ENCODE measurements at places on chromosomes 4 and X.

GRCh38 chrX:119573840-119574393 is 446 bp upstream of the UBE2A start:
- peak; percentile 54 for DNase-seq

DNA sequence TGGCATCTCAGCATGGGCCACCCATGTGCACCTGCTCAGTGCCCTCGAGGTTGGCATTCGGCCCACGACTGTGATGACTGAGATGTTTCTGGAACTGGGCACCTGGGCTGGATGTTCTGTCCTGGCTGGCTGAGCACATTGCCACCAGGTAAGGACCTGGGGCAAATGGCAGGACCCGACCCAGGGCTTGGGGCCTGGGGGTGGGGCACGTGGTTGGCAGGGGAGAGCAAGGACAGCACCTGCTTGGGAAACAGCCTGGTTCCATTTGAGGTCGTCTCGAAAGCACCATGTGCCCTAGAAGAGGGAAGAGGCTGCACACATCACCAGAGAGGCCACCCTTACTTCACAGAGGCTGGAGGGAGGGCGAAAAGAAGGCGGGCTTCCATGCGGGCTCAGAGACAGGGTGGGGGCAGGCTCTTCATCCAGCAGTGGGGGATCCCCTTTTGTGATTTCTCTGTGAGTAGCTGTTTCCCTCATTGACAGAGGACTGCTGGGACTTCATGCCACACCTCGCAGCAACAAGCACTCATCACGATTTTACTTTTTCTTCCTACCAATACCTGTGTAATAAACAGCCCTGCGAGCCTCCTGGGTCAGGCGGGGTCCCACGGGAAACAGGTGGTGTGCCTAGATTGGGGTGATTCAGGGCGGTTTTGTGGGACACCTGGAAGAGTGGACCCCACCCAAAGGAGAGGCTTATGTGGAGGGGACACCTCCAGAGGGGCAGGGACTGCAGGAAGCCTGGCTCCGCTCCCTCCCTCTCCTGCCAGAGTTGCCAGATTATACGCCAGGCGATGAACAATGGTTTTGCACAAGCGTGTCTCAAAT is 12.0 kb downstream of the TMEM187 start:
- no peak for DNase-seq

GRCh38 chrX:103536732-103537131 is 17.4 kb upstream of the RAB40A start:
- no peak for DNase-seq

DNA sequence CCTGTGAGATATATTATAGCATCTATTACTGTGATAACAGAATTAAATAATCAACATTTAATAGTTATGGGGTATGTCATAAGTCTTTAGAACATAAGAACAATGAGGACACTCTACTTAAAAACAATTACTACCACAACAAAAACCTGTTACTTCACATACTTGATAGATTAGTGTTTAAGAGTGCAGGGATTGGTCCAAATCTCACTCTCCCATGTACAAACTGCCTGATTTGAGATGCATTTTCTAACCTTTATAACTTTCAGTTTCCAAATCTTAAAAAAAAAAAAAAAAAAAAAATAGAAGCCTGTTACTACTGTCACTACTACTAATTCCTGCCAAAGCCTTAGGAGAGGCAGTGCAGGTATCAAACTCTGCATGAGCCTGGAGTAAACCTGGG is 5.6 kb downstream of the PCDH18 start:
- no peak for DNase-seq

DNA sequence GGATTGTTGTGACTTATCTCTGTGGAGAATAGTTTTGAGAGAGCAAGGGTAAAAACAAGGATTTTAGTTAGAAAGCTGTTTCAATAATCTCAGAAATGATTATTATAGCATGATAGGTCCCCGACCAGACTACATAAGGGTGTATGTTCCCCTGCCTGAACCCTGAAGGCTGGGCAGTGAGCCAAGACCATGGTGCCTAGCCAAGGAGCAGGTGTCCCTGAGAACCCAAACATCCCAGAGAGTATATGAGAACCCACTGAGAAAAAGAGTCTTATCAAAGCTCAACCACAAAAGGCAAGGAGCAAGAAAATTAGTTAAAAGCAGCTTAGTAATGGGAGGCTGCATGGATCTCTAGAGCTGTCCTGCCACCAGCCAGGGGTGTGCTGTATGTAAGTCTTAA is 94.9 kb upstream of the UNC5C start:
- peak; percentile 0 for DNase-seq

All from NCI-H69 (cell line).